ENCODE measurements at places on chromosomes 3 and 15.

DNA sequence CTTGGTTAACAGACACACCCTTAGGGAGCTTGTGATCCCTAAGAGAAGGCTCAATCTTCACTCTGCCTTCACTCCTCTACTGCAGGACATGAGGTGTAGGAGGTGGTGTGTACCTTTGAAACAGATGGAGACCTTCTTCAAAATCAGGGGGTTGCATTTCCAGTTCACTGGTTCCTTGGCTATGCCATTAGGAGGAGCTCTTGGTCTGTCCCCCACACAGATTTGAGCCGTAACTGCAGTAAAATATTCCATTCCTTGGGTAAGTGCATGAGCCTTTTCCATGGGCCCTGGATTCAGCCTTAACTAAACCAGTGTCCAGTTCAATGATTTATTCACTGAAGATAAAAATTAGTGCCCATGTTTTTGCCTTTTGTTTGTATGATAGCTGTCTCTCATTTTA, 144.6 kb downstream of the MCTP2 start:
- DNase-seq = no peak

DNA sequence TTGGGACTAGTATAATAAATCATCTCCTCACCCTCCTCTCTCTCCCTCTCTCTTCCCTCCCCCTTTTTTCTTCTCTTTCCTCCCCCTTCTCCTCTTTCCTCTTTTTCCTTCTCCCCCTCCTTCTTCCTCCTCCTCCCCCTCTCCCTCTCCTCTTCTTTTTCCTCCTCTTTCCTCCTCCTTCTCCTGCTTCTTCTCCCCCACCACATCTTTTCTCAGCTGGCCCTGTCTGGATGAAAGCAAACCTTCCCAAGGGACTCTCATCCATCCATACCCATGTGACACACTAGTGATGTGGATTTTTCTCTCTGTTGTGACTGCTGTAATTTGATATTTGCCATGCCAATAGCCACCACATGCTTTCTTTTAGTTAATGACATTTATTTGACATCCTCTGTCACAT, 127.2 kb downstream of the EBLN2 start:
- DNase-seq = no peak

DNA sequence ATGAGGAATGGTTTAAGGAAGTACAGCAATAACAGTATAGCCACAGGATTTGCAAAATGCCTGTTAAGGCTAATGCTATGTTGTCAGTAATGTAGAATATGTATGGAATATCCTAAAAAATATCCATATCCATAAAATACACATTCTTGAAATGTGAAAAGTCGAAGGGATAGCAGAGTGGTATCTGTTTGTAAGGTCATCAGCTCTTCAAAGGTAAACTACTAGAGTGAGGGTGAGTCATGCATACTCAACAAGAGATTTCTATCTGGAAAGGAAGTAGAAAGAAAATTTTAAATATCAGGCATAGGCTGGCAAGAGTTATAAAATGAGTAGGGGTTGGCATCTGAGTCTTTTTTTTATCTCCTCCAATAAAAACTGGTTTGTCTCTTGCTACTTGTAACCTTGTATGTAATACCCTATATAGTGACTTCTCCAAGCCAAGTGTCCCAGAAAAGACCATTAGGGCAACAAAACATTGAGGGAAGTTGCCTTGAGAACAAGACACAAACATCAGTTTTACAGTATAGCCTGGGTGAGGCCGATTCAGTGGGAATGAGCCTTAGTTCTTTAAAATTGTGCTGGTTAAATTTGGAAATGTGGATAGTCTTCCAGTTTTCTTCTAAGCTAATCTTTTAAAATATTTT, 103.1 kb downstream of the SPATA16 start:
- DNase-seq = no peak

DNA sequence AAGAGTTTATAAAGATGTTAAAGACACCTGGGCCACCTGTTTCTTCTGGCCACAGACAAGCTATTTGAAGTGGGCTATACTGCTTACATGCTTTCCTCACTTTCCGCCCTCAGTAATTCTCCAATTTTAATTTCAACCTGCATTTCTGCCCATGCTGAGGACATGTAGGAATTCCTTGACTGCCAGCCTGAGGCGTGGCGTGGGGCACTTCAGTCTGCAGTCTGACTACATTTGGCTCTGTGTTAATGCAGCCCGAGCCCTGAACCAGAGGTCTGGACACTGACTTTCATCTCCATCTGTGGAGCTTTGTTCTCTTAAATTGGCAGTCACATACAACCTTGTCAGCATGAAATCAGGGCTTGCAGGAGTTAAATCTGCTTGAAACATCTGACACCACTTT, 8.5 kb downstream of the UQCC5 start:
- DNase-seq = no peak

GRCh38 chr3:132509096-132509495, 88.0 kb upstream of the ACKR4 start:
- DNase-seq = no peak

- no peak for DNase-seq
Measured at GRCh38 chr3:107727102-107727501, 204.3 kb downstream of the BBX start.

DNA sequence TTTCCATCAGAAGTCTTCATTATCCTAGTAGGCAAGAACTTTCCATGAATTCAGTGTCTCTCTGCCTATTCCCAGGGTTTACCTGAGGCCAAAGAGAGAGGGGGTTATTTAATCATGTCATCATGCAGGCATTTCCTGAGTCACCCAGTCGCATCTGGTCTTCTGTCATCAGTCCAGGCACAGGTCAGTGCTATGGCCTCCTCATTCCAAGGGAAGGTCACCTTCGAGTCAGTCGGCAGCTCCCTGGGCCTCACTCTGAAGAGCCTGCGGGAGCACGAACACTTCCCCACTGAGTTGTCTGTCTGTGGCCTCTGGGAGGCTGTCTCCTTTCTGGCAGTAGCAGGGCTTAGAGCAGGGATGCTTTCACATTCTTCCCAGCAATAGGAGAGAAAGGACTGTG, 26.2 kb upstream of the LRTM1 start:
- DNase-seq = no peak

- DNase-seq = no peak
Measured at GRCh38 chr15:63340878-63341277, 40.8 kb downstream of the CA12 start.

GRCh38 chr3:78274475-78275065, 1234.7 kb downstream of the ROBO2 start:
- no peak for DNase-seq

DNA sequence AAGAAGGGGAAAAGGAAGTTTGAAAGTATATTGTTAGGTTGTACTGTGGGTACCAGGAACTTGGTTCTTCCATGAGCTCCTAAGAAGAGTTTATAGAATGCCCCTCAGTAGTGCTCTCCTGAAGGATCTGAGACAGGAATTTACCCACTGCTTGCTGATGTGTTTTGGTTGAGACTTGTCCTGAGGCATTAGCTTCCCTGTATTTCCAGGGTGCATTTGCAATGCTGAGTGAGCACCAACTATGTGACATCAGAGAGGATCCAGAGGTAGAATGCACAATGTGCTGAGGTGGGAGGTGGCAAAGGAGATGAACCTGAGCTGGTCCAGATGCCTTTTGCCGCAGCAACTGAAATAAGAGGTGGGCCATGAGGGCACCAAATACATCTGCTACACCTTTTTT, 64.3 kb upstream of the LRRC3B start:
- no peak for DNase-seq

GRCh38 chr3:16402451-16402850, 111.0 kb downstream of the RFTN1 start:
- DNase-seq = no peak

DNA sequence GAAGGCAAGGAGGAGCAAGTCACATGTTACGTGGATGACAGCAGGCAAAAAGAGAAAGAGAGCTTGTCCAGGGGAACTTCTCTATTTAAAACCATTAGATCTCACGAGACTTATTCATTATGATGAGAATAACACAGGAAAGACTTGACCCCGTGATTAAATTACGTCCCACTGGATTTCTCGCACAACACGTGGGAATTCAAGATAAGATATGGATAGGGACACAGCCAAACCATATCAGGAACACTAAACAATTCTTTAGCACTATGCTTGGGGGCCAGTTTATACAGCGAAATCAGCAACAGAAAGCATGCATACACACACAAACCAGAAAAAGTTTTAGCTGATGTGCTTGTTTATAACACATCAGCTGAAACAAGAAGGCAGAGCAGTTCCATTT, 704.2 kb downstream of the OTOL1 start:
- no peak for DNase-seq

DNA sequence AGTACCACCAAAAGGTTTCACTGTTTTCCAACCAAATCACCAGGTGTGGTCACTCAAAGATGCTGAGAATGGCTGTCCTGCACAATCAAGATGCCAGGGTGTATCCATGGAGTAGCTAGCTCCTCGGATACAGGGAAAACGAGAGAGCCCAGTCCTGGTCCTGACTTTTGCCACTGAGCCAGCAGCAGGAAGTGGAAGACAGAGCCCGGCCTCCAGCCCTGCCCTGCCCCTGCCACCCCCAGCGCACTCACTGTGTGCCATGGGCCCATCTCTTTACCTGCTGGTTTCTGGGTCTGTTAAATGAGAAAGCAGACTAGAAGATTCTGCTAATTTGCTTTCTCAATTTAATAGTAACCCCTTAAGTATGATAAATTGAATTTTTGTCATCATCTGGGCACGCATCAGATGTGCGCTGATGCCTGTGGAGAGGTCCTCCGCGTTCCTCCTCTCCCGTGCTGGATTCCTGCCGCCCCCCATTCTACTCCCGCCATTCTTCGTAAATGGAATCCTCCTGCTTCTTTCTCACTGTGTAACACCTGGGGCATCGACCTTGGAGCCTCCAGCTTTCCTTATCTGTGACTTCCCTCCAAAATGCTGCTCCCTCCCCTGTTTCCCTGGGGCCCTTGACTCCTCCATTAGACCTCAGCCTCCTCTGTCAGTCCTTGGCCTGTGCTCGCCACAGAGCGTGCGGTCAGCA, 18.0 kb downstream of the TNFAIP8L3 start:
- no peak for DNase-seq

DNA sequence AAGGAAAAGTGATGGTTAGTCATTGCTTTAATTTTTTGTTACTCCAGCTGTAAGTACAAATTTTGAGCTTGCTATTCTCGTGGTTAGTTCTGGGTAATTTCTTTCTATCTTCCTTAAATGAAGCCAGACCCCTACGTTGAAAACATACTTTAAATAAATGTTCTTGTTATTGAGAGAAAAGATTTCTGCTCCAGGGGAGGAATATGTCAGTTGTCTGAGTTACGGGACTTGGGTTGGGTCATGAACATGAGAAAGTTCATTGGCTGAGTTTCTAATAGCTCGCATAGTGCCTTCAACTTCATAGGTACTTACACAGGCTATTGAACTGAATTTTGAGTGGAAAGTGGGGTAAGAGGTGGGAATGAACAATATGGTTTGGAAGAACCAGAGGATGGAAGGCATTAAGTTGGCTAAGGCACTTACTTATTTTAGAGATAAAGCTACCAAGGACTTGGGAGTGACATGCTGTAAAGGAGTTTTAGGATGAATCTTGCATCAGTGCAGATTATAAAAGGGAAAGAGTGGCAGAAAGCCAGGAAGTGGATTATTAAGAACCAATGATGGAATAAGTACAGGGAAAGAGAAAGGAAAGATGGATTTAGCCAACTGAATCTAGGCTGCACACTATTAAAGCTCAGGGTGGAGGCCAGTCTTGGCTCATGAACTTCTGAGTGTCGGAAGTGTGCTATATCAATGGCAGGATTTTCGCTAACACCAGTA, 1.4 kb downstream of the RPSA start:
- no peak for DNase-seq

GRCh38 chr3:42514876-42515275, 12.4 kb downstream of the VIPR1 start:
- no peak for DNase-seq

DNA sequence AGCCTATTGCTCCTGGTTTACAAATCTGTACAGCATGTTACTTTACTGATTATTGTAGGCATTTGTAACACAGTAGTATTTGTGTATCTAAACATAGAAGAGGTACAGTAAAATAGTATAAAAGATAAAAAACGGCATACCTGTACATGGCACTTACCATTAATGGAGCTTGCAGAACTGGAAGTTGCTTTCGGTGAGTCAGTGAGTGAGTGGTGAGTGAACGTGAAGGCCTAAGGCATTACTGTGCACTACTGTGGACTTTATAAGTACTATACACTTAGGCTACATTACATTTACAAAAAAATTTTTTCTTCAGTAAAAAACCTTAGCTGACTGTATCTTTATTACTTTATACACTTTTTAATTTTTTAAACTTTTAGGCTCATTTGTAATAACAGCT, 90.9 kb downstream of the RAP2B start:
- DNase-seq = no peak

- no peak for DNase-seq
Measured at GRCh38 chr3:105885256-105885655, 16.4 kb upstream of the CBLB start.

DNA sequence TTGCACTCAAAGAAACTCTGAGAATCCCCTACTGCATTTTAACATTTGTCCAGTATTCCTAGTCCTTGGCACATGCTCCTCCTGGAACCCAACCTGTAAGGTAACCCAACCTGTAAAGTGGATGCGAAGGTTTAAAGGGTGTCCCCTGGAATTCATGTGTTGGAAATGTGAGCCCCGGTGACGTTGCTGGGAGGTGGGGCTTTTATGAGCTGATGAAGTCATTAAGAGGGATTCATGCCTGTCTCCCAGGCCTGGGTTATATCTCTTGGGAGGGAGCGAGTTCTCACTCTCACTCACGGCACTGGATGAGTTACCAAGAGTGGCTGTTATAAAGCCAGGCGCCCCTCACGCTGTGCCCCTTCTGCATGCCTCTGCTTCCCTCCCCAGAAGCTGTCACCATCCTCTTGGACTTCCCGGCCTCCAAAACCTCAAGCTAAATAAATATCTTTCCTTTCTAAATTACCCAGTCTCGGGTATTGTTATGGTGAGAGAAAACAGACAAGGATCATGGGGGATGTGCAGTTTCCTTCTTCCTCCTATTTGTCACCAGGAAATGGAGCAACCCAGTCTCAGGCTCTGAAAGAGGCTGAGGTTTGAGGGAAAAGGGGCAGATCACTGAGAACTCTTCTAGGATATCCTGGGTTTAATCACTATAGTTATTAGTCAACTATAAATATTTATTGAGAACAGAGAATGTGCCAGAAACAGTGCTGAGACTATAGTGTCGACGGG, 7.6 kb downstream of the XXYLT1 start:
- no peak for DNase-seq

DNA sequence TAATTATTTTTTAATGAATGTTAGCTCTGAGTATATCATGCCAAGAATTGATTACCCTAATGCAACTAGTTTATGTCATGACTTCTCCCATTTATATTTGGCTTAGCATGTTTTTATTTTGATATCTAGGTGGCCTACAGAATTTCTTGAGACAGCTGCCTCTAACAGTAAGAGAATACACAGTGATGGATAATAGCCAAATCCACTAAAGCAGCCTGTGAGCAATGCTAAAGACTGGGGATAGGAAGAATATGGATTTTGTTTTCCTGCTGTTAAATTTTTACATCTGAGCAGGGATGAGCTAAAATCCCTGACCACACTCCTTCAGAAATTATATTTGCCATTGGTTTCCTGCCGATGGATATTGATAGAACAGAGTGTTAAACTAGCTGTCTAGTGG, 149.3 kb upstream of the TGFBR2 start:
- DNase-seq = no peak

GRCh38 chr15:79640206-79640605, 208.1 kb downstream of the MINAR1 start:
- DNase-seq = no peak

GRCh38 chr3:94171954-94172353, 109.1 kb downstream of the NSUN3 start:
- DNase-seq = no peak
